Fibroblast of skin of right biceps (primary cell): ENCODE measurements at places on chromosomes 7 and 10.

DNA sequence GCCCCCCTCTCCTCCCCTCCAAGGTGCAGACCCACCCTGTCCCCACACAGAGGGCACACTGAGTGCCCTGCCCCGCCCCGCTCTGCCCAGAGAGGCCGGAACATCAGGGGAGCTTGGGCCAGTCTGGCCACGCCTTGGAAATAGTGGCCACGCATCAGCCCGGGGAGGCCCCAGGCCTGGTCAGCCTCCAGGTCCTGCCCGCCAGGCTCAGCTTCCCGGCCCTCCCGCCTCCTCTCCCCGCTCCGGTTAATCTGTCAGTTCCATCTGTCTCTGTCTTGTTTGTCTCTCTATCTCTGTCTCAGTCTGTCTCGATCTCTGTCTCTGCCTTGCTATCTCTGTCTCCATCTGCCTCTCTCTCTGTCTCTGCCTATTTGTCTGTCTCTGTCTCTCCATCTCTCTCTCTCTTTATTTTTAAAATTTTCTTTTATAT is 28.9 kb upstream of the TNRC18 start:
- no peak for DNase-seq

DNA sequence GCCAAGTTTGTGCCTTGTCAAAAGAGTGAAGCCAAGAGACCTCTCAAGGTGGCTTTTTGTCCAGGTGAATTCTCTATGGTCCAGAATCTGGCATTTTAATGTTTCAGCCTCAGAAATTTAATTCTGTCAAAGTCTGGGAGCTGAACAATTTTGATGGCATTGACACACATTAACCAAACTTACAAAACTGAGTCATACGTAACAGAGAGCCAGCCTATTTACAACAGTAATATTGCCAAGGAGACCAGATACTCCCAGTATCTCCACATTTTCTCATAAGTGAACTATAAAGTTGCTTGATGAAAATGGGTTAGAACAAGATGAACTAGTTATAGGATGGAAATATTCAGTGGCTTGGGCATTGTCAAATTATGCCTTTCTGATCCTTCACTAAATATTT is 43.8 kb downstream of the PDE6C start:
- no peak for DNase-seq

- no peak for DNase-seq
Measured at GRCh38 chr7:97819161-97819560, 53.0 kb downstream of the ASNS start.

DNA sequence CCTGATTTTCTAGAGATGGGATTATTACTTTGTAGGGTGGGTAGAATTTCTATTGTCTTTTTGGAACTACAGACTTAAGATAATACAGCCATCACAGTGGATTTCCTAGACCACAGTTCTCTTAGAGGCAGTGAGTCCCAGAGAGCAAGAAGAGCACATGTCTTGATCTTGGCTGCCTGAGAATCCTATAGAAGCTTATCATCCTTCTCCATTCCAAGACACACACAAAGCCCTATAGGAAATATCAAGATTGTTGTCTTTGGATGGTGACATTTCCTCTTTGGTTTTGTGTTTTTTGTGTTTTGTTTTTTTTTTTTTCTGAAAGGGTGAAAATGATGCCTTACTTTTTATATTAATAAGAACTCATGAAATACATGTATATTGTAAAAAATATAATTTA is 143.1 kb downstream of the AHR start:
- no peak for DNase-seq

DNA sequence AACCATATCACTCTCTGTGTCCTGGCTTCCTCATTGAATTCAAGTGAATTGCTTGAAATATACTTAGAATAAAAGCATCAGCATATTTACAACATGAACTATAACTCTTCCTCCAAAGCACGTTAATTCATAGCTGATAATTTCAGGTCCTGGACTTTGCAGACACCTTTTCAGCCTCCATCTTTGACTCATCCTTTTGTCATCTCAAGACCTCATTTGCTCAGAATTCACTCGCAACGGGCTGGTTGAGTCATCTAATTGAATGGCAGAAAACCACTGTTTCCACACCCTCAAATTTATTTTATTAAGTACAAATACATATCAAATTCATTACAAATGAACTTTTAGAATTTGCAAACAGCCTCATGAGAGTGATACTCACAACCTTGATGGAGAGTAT is 545.7 kb downstream of the GATA3 start:
- DNase-seq: no peak

GRCh38 chr10:133081636-133082035 is 6.1 kb upstream of the ADGRA1 start:
- no peak for DNase-seq
